ENCODE measurements at places on chromosomes 11 and 22. TPM values are rescaled to one million over a fixed set of nuclear protein-coding genes. Genes with fewer than 3 reads are reported as not detected.

- H3K36me3 ChIP-seq = peaks cover 2% of the 10 kb centered on the region
- H3K27me3 ChIP-seq = peaks cover 17% of the 10 kb centered on the region
- peak; percentile 80 for DNase-seq
- peaks cover 56% of the 10 kb centered on the region for H3K4me1 ChIP-seq
- H3K27ac ChIP-seq = peak overlapping the region; percentile 97
Measured at GRCh38 chr11:111531687-111532364, 8.7 kb upstream of the LAYN start.

DNA sequence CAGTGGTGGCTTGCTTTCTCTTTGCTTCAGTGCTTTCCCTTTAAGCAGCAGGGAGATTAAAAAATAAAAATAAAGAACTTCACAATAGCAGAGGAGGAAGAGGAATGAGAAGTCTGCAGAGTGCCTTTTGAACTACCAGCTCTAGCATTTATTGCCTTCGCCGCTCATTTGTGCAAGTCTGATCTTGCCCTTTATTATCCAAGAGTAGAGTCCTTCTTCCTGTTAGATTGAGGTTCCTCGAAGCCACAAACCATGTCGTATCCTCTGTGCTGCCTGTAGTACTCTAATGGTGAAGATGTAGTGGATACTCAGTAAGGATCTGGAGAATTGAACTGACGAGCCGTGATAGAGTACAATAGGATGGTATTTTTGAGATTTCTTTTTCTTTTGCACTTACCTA is 101.2 kb upstream of the RAG2 start:
- H3K27ac ChIP-seq = no peak overlapping the region
- peaks cover 51% of the 10 kb centered on the region for H3K27me3 ChIP-seq
- no peak overlapping the region for H3K4me3 ChIP-seq
- DNase-seq = no peak

- no peak for DNase-seq
- no peak overlapping the region for H3K4me3 ChIP-seq
- no peaks in the 10 kb centered on the region for H3K27me3 ChIP-seq
- H3K27ac ChIP-seq = no peak overlapping the region
- peaks cover 58% of the 10 kb centered on the region for H3K4me1 ChIP-seq
Measured at GRCh38 chr22:20528405-20528978, 21.1 kb downstream of the MED15 start.

SYT8 gene
- not detected for total RNA-seq

DNA sequence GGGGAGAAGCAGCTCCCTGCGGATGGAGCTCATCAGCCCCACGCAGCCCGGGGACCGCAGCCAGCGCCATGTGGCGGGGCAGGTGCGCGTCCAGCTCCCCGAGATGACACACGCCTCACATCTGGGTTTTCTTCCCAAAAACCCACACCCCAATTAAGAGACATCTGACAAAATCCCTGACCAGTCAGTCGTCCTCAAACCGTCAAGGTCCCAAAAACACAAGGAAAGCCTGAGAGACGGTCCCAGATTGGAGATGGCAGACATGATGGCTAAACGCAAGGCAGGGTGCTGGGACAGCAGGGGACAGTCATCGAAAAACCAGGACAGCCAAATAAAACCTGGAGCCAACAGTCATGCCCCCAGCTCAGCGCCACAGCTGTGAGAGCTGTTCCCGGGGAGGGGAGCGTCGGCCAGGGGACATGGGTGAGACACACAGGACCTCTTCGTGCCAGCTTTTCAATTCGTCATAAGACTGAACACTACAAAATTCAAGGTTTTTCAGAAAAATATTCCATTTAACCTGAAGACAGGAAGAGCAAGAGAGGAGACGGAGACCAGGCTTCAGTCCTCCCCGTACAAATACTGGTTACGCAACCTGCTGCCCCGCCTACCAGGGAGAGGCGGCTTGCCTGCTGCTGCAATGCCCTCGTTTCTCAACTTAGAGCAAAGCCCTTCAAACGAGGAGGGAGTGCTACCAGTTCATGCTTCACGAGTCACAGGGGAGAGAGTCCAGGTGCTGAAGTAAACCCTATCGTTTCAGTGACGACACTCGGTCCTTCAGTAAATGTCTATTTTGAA is 10.5 kb downstream of the TOLLIP start:
- no peak for DNase-seq
- H3K4me3 ChIP-seq = no peak overlapping the region
- no peak overlapping the region for H3K27ac ChIP-seq
- H3K36me3 ChIP-seq = no peaks in the 10 kb centered on the region
- H3K4me1 ChIP-seq = peaks cover 10% of the 10 kb centered on the region

GATD1 gene
- total RNA-seq = 51.9 TPM

BIK gene
- total RNA-seq = 3.3 TPM

GRCh38 chr22:46914916-46915894 is 152.8 kb downstream of the TBC1D22A start:
- H3K27me3 ChIP-seq = no peaks in the 10 kb centered on the region
- no peak for DNase-seq
- peaks cover 38% of the 10 kb centered on the region for H3K36me3 ChIP-seq
- H3K27ac ChIP-seq = no peak overlapping the region
- H3K4me3 ChIP-seq = no peak overlapping the region

- no peak overlapping the region for H3K27ac ChIP-seq
- peaks cover 10% of the 10 kb centered on the region for H3K36me3 ChIP-seq
- peaks cover 5% of the 10 kb centered on the region for H3K4me1 ChIP-seq
- DNase-seq = no peak
- no peak overlapping the region for H3K4me3 ChIP-seq
Measured at GRCh38 chr11:107549954-107550285, 15.6 kb downstream of the ALKBH8 start.

MISFA gene
- 1.4 TPM for total RNA-seq
